ENCODE measurements at places on chromosomes 16 and 17. TPM values are rescaled to one million over a fixed set of nuclear protein-coding genes. Genes with fewer than 3 reads are reported as not detected.

The SPATA22 gene
- not detected for total RNA-seq

The DCAF7 gene
- 89.6 TPM for total RNA-seq

The TBC1D3C gene
- total RNA-seq: not detected

The PEX12 gene
- total RNA-seq: 2.8 TPM

The ALOX15 gene
- not detected for total RNA-seq

The FXR2 gene
- 40.1 TPM for total RNA-seq

The COPRS gene
- 48.0 TPM for total RNA-seq

The SLFN12L gene
- total RNA-seq: not detected

The MEIOC gene
- total RNA-seq: not detected

The PLD6 gene
- 4.4 TPM for total RNA-seq

The SMPD3 gene
- not detected for total RNA-seq

The SCO1 gene
- 28.0 TPM for total RNA-seq

The C17orf107 gene
- total RNA-seq: 1.0 TPM

The TSNAXIP1 gene
- 0.95 TPM for total RNA-seq

The CRHR1 gene
- not detected for total RNA-seq
